ENCODE measurements at places on chromosomes 3 and 15. TPM values are rescaled to one million over a fixed set of nuclear protein-coding genes. Genes with fewer than 3 reads are reported as not detected.

GRCh38 chr15:50358845-50359244 is 3.8 kb upstream of the GABPB1 start:
- DNase-seq: peak; percentile 59

DNA sequence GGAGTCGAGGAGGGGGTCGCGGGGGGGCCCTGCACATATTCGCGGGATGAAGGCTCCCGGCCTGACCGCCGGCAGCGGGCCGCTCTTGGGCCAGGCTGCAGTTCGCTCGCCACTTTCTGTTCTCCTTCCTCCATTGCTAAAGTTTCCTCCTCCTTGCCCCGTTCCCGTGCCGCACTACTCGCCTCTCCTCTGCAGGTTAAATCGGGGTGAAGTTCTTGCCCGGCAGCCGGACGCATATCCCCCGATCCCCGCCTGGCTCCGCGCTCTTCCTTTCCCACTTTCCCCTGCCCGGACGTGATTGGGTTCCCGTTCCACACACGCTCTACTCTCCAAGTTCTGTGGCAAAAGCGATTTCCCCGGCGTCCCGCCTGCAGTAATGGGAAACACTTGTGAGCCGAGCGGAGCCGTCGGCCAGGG is 556 bp downstream of the CRYBG3 start:
- DNase-seq: peak; percentile 65

GHSR gene
- not detected for total RNA-seq

SCN5A gene
- total RNA-seq: 2.0 TPM

GRCh38 chr15:42849836-42850235 is 70.7 kb downstream of the TTBK2 start:
- no peak for DNase-seq

KCNMB2 gene
- total RNA-seq: not detected

DNA sequence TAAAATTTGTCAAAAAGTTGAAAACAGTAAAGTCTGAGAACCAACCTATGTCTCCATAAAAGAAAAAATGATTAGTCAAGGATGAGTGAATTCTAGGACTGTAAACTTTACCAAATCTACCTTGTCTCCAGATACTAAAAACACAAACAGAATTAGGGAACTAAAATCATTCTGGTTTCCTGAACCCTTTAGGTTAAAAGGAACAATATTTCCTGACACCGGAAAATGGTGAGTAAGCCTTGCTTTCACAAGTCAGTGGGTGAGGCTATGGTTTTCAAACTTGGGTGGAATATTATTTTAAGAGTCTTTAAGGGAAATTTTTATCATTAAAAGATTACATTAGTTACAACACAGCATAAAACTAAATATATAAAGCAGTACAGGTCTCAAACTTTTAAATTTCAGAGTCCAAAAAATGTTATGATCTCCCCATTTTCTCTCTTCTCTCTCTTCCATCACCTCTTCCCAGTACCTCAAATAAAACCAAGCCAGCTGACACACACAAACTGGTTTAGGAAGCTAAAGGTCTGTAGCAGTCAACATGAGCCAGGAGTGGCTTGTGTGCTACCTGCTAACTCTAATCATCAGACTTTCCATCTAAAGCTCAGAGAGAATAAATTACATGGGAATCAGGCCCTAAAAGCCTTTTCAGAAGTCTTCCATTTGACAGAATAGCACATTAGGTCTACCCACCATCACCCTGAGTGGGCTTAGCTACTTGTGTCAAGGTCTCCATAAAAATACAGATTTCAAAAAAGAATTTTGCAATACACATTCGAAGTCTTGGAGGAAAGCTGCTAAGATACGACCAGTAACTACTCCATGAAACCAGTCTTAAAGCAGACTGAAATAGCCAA is 2.2 kb downstream of the SLC12A6 start:
- DNase-seq: no peak

PLSCR4 gene
- 2.8 TPM for total RNA-seq
